ENCODE measurements at places on chromosomes 6 and 20.

GRCh38 chr6:6969761-6970223 lies 138.0 kb upstream of the RREB1 start:
- DNase-seq: no peak

DNA sequence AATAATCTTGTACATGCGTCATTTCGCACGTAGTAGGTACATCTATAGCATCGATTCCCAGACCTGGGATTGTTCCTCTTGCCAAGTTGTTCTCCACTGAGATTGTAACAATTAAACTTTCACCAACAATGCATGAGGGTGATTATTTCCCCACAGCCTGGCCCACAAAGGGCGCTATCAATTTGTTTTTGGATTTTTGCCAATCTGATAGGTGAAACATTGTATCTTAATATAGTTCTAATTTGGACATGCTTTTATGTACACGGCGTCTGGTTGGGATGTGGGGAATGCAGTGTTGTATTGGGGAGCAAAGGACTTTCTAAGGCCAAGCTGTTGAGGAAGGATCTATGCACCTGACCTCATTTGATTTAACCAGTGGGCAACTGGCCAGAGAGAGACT lies 59.5 kb downstream of the VEGFA start:
- no peak for DNase-seq

- no peak for DNase-seq
Measured at GRCh38 chr6:157226026-157226625, 97.2 kb downstream of the TMEM242 start.

- DNase-seq: no peak
Measured at GRCh38 chr6:36336779-36337241, at the start of gene BNIP5. BNIP5 (minus strand) TSS chr6:36336888; CDS start chr6:36330690, 6,198 bp downstream.

DNA sequence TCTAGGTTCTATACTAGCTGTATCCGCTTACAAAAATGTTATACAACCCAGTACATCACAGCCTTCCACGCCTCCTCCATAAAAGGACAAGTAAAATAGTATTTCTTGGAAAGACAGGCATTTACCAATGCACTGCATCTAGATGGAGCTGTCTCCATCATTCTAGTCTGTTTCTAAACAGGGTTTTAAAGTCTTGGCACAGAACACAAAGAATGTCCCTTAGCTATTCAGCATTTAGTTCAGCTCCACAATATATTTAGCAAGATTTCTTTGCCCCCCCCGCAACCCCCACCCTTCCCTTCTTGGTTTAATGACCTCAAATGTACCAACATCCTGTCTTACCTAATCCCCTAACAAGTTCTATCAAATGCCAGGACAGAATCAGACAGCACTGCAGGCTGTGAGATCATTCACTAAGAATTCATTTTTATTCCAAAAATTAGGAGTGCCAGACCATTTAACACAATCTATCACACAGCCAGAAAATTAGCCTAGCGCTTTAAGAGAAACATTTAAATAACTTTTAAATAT lies 198.6 kb downstream of the BACH2 start:
- DNase-seq: no peak

GRCh38 chr6:28254121-28254519 lies 2.1 kb upstream of the ZKSCAN4 start:
- no peak for DNase-seq

DNA sequence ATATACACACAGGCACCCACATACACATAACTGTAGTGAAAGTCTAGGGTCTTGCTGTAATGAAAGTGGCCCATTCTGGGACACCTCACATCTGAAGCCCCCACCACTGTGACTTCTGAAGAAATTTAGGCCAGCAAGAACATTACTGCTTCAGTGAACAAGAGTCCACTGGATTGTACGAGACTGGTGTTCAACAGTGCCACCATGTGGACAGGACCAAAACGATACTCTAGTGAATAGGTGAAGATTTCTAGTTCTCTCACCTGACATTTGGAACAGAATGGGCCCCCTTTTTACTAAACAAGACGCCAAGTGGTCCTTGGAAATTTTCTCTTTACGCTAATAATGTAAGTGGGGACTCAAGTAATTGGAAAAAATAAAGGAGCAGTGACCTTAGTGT lies 156.9 kb downstream of the MAFB start:
- DNase-seq: no peak

DNA sequence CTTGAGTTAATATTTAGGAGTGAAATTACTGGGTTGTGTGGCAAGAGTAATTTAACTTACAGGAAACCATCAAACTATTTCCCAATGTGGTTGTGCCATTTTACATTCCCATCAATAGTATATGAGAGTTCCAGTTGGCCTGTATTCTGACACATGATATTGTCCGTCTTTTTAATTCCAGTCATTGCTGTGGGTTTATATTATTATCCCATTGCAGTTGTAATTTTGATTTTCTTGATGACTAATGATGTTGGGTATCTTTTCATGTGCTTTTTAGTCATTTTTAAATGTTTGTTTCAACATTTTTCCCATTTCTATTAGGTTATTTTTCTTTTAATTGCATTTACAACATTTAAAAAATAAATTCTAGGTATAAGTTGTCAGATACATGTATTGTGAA lies 614.0 kb downstream of the UTRN start:
- no peak for DNase-seq

DNA sequence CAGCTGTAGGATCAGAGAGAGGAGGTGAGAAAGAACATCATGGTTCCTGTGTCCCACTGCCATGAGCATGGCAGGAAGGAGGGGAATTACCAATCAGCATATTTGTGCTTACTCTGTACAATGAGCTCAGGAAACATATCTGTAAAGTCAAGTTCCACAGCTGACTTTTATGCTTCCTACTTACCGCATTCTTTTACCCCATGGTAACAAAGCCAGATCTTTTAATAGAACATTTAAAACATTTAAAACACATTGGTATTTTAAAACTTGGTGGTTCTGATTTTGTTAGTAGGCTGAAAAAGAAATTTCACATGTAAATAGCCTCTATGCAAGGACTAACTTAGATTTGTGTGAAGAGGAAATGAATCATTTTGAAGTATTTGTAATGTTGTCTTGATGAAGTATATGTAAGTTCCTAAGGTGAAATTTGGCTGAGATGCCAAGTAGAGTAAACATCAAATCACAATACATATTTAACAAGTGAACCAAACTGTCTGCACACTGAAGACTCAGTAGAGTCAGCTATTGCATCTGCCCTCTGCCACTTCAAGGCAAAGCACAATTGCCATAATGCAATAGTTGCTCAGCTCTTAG lies 114.7 kb downstream of the GJA10 start:
- DNase-seq: no peak

GRCh38 chr6:85676086-85676729 lies 33.5 kb upstream of the SYNCRIP start:
- DNase-seq: no peak

Measured in T-helper 2 cell (primary cell).